ENCODE measurements at places on chromosomes 1 and 21.

DNA sequence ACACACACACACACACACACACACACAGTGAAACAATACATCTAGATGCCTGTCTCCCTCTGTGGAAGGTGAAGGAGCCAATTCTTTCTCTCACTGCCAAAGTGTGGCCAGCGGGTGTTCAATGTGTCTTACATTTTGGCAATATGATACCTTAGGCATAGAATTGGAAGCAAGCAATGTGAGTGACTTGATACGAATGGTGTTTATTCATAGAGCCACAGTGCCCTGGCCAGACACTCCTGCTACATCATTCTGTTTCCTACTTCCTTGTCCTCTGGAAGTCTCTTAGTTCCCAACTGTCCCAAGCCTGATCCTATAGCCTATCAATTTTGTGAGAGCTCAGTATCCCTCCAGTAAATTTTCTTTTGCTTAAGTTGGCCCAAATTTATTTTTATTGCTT is 170.0 kb upstream of the L1TD1 start:
- DNase-seq = no peak

GRCh38 chr1:31181515-31182343 is 58.0 kb downstream of the NKAIN1 start:
- no peak for DNase-seq

GRCh38 chr1:152367436-152367835 is 7.6 kb upstream of the FLG2 start:
- no peak for DNase-seq

DNA sequence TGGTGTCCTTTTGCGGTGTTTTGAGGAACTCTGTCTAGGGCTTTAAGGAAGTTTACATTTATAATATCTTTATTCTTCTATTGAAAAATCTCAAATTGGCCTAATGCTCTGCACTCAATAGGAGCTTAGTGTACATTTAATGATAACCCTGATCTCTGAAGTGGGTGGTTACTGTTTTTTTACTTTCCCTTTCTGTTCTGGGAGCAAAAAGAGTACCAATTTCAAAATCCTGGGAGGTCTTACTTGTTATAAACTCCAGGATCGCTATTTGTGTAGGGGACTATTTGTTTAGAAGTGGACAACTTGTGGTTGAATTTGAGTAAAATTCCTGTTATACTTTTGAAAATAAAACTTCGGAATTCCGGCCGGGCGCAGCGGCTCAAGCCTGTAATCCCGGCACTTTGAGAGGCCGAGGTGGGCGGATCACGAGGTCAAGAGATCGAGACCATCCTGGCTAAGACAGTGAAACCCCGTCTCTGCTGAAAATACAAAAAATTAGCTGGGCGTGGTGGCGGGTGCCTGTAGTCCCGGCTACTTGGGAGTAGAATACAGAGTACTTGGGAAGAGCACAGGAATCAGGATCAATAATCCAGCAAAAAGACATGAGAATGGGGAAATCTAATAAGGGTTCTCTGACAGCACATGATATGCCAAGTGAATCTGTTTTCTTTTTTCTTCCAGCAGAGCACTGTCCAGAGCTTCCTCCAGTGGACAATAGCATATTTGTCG is 1.1 kb downstream of the C4BPB start:
- no peak for DNase-seq

DNA sequence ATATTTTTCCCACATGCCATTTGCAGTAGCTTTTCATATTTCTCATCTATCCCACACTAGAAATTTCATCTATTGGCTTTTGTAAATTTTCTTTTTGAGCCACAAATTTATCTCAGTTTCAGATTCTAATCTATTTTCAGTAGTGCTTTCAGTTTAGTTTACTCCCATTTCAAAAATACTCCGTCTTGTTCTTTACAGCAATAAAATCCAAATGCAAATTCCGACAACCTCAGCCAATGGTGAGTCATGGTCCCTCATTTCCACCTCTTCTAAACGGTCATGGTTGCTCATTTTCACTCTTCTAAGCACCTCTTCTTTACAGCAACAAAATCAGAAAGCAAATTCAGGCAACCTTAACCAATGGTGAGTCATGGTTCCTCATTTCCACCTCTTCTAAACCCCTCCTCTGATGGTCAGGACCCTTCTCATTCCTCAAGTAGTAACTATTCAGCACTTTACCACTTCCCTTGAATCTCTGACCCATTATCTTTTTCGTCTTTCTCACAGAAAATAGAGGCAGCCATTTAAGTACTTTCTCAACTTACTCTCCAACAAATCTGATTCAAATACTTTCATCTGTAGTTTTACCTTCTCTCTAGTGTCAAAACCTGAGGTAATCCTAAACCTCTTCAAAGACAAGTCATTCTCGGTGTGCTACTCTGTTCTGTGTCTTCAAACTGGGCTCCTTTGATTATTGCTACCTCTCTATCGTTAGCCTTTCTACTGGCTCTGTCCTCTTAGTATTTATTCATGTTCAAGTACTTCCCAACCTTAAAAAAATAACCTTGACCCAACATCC is 34.4 kb downstream of the C21orf91 start:
- no peak for DNase-seq

DNA sequence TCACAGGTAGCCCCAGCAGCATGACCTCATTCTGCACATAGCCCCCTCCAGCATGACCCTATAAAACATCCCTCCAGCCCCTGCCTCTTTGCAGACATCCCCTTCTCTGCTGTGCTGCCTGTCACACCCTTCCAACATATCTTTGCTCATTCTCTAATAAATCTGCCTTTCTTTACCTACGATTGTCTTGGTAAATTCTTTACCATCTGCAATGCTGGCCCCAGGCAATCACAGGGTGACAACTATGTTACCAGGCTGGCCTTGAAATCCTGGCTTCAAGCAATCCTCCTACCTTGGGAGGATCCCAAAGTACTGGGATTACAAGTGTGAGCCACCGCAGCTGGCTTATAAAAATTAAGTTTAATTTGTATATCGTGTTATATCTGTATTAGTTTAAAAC is 134.5 kb downstream of the VAV3 start:
- DNase-seq = no peak

DNA sequence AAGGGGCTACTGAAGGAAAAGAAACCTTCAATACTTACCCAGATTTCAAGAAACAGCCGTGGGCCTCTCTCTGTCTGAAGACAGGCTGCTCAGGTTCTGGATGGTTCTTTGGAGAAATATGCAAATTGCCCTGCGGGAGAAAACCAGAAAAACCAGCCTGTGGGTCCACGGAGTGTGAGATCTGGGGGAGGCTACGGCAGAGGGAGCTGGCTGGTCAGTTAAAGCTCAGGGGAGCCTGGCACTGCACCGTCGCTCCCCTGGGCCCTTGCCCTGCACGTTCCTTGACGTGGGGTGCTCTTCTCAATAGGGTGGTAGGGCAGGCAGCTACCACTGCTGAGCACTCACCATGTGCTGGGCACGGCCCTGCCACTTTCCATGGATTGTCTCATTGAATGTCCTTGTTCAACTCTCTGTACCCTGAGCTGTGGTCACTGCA is 12.7 kb downstream of the TMCO4 start:
- no peak for DNase-seq

- DNase-seq = peak; percentile 56
Observed at GRCh38 chr1:148318123-148318903, 164.8 kb downstream of the PPIAL4G start.

GRCh38 chr1:7373876-7374562 is 397.1 kb upstream of the VAMP3 start:
- no peak for DNase-seq

GRCh38 chr21:32237021-32237420 is 41.8 kb downstream of the MIS18A start:
- DNase-seq = no peak

- no peak for DNase-seq
Observed at GRCh38 chr1:2256435-2257244, 28.5 kb downstream of the SKI start.

DNA sequence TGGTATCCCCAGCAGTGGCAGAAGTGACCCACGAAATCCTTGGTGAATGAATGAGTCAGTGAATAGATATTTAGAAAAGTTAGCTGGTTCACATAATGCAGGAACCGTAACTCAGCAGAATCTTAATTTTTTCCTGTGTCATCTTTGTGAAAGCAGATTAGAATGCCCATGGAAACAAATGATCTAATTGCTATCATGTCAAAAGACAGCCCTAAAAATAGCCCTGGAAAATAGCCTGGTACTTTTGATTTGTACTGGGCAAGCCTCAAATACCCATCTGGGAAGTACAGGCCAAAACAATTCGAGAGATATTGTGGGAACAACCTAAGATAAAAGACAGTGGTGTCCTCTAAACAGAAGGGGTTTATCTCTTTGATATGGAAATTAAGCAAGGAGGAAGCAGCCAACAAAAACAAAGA is 21.1 kb downstream of the FYB2 start:
- DNase-seq = no peak

DNA sequence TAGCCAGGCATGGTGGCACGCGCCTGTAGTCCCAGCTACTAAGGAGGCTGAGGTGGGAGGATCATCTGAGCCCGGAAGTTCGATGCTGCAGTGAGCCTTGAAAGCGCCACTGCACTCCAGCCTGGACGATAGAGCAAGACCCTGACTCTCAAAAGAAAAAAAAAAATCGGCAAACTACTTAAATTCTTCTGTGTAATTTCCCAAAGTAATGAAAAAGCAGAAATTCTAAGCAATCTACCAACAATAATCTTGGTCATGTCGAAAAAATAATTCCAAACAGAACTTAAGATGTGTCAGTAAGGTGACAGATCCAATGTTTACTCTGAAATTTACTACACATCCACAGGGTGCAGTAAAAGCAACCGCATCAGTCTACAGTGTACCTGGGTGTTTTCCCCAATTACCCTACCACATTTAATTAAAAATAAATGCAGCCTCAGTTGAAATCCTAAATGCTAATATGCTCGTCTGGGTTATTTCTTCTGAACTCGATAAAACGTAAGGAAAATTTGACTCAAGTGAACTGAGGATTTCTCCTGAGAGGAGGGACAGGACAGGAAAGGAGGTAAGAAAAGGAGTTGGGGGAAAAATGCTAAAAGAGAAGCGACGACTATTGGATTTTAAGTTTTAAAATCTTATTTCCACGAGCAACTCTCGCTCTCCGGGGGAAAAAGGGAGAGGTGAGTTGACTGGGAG is 801 bp downstream of the EPRS1 start:
- DNase-seq = peak; percentile 23

DNA sequence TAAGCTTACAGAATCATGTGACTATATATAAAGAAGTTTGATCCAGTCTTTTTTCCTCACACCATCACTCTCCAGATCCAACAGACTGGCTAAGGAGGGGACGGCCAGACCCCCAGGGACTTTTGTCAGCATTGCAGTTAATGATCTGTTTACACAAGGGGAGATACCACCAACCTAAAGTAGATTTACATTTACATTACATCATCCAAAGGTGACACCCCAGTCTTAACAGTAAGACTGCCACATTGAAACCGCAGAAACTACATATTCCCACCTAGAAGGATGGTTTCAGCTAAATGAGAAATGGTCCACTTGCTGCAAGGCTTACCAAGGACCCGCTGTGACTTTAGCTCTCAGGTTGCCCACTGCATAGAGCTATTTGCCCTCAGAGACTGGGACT is 3.4 kb downstream of the RCAN1 start:
- no peak for DNase-seq

DNA sequence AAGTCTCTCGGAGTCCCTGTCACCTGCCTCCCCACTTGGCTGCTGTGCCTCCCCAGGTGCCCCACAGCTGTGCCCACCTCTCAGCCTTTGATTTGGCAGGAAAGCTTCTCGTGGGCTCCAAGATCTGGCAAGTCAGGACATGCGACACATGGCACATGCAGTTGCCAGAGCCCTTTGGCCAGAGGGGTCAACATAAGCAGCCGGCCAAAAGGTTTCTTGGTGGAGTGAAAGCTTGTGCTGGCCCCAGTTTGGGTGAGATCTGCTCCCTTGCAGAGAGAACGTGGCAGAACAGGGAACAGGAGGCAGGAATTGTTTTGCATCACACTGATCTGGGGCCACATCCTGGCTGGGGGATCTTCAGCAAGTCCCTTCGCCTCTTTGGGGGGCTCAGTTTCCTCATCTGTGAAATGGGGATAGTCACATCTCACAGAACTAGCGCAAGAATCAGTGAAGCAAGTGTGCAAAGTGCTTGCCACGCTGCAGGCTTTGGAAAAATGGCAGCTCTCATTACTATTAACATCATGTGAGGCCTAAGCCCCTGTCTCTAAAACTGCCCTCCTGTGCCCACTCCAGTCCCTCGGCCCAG is 232.6 kb downstream of the TRABD2B start:
- DNase-seq = no peak

DNA sequence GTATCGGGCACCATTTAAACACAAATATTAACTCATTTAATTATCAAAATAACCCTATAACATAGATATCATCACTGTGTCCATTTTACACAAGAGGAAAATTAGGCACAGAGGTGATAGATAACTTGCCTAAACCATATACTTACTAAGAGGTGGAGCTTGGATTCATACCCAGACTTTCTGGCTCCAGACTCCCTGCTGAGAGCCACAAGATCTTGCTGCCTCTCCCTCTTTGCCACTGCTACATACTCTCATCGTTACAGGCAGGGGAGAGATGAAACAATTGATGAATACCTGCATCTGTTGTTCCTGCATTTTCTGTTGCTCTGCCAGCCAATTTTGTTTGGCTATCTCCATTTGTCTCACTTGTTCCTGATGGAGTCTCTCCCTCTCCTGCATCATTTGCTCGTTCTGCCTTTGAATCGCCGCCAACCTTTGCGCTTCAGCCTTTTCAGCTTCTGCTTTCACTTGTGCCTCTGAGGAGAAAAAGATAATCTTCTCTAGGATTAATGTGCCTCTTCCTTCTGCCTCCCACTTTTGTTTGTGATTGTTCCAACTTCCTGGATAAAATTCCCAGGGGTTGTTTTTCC is 10.6 kb downstream of the GBP5 start:
- DNase-seq = no peak

DNA sequence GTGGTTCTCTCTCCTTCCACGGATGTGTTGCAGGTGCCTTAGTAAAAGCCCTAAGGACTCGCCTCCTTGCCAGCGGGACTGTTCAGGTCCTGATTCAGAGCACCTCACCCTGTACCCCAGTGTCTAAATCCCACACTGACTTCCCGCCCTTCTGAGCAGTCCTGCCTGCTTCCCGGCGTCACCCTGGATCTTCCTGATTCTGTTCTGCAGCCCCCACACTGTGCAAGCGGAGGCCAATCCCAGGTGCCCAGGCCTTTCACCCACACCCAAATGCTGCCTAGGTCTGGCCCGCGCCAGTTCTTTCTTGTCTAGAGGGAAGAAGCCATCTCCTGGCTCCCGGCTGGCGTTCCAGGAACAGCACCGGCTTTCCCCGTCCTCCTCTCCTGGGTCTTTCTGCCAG is 95.9 kb upstream of the GALNT2 start:
- DNase-seq = no peak

GRCh38 chr1:231493421-231494185 is 34.9 kb upstream of the TSNAX start:
- DNase-seq = no peak

- no peak for DNase-seq
Observed at GRCh38 chr21:32070676-32071330, 198.0 kb downstream of the HUNK start.

DNA sequence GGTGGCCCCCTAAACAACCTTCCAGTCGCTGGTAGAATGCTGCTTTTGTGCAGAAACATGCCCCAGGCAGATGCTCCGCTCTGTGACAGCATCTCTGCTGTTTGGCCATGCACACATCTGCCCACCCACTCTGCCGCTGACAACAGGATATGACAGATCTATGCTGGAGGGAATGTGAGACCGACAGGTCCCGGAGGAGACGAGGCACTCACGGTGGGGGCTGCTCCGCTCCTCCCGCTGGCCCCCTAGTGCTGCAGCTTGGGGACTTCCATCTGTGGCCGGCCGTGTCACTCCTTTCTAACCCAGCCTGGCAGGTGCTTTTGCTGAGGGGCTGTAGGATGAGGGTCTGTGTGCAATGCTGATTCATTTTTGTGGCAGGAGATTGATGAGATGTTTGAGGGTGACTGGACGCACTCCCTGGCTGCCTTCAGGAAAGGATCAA is 49.1 kb upstream of the DMRTB1 start:
- DNase-seq = no peak

Measured in central memory CD4-positive, alpha-beta T cell (primary cell).